LoVo (cell line): ENCODE measurements at places on chromosomes 4 and X.
A peak's percentile ranks its signal among the peaks of the same experiment; 100 is the strongest.

- peak; percentile 65 for DNase-seq
These were observed 64.7 kb downstream of the TBC1D14 start for GRCh38 chr4:6974138-6974848.

- no peak for DNase-seq
These were observed 55.4 kb downstream of the NPNT start for GRCh38 chr4:105950701-105951100.

- no peak for DNase-seq
These were observed 60.5 kb upstream of the IL15 start for GRCh38 chr4:141575884-141576283.

- no peak for DNase-seq
These were observed 38.8 kb upstream of the GNPDA2 start for GRCh38 chr4:44765116-44765515.

- DNase-seq, result no peak
These were observed 26.5 kb upstream of the NEIL3 start for GRCh38 chr4:177283167-177283566.

GRCh38 chr4:49018718-49019295 lies 32.7 kb downstream of the CWH43 start:
- no peak for DNase-seq
